ENCODE measurements at places on chromosomes 11 and 22. TPM values are rescaled to one million over a fixed set of nuclear protein-coding genes. Genes with fewer than 3 reads are reported as not detected.
A peak's percentile ranks its signal among the peaks of the same experiment; 100 is the strongest.

DNA sequence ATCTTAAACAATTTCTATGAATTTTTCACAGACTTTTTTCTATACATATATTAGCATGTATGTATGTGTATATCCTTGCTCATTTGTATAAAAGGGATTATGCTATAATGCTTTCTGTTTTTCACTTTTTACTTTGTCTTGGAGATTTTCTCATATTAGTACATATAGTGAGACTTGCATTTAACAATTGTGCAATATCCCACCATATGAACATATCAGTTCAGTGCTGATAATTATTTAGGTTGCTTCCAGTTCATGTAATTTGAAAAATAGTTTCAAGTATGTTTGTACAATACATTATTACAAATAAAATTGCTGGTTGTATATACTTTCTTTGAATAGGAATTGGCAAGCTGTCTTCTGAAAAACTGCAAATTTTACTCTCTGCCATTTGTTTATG lies 37.9 kb downstream of the HEPHL1 start:
- no peak for DNase-seq

DNA sequence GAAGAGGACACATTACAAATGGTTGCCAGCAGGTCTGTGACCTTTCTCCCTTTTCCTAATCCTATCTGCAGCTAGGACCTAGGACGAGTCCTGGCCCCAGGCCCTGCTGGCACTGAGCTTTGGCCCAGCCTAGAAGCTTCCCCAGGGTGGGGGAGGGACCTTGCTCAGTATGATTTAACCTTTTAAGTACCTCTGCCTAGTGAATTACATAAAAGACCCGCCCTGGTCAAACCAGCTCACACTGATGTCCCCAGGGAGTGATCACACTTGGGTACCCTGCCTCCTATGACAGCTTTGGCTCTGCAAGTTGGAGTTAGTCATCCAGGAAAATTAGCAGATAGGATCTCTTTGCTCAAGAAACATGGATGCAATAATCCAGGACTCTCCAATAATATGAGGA lies 21.9 kb downstream of the ASCC2 start:
- DNase-seq, result peak; percentile 72

GRCh38 chr11:120147094-120147949 lies 9.4 kb upstream of the TRIM29 start:
- DNase-seq, result peak; percentile 53

GRCh38 chr11:106077609-106078455 lies at the start of gene AASDHPPT:
Gene AASDHPPT, plus strand, starts transcription at chr11:106077662. Its CDS starts 49 bp downstream, at chr11:106077711.
- no peak for DNase-seq

DNA sequence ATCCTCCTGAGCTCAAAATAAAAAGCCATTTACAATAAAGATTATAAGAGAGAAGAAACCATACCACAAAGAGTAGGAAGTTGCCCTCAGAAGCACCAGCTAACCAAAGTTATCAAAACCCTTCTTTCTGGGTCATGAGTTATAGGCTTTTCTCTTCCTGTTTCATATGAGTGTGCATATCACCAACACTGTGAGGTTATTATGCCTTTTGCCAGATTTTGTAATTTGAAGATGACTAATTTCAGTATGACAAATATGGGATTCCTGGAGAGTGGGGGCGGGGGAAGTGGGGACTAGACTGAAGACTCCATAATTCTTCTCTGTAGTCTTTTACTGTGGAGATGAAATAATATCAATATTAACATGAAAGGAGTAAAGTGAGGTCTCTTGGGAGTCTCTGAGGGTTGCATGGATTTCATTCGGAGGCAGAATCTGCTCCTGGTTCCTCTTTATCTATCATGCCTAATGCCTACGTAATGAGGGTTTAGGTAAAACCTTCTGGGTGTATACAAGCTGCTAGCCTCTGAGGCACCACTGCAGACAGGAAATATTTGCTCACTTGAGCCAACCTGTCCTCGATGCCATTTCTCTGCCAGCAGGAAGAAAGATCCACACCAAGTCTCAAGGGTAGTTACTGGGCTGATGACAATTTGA lies 2.1 kb downstream of the LPXN start:
- peak; percentile 76 for DNase-seq

DNA sequence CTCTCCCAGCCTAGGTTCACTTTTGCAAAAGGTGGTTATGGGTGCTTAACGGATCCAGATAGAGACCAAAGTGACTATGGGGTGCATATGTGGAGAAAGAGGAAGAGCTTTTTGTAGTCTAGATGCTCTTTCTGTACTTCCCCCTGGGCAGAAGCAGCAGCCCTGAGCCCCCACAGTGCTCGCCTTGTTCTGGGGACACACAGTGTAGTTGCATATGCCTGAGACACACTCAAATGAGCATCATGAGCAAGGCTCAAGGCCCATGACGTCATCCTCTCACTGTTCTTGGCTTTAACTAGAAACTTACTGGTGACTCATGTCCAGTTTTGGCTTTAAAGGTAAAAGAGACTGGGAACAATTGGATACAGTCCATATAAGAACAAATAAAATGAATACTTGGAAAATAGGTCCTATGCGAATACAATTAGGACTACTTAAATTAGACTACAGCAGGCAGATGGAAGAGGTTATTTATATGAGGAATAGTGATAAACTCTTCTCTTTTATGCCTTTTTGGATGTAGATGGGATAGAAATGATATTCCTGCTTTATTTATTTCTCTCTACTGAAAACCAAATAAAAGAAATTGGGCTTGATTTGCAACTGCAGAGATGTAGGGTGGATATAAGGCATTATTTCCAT lies 20.1 kb upstream of the PEX26 start:
- DNase-seq, result peak; percentile 95

The ZP1 gene
- total RNA-seq, result not detected

All from right atrium auricular region (tissue), 2 donors.